CD4-positive, alpha-beta T cell treated with Interleukin-1 beta for 1 hour (primary cell): ENCODE measurements at places on chromosomes 16 and 17.

- no peak for DNase-seq
Observed at GRCh38 chr17:21196126-21196525, 17.8 kb downstream of the TMEM11 start.

DNA sequence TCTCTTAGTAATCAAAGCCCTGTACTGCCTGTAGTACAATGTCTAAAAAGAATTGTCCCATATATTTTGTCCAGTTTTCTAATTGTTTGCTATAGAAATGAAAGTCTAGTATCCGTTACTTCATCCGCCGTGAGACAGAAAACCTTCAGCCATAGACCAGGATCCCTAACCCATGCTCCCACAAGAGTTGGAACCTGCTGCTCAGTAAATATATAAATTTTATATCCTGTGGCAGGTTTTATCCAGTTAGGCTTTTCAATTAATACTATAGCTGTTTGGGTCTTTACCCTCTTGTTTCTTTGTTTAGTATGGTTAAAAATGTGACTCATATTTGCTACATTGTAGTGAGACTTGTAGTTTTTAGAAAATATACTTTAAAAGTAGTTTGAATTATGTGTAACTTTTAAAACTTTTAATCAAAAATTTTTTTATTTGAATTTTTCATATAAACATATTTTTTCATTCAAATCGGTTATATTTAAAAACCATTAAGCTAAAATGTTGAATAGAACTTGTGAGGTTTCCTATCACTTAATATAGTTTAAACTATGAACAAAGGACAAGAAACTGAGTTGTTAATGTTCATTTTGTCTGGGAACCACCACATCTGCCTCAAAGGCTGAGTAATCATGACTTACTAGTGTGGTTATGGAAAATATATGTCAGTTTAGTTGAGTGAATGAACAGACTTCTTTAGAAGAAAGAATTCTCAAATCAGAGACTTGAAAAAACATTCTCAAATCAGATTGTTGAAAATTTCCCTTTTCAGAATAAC lies 54.8 kb downstream of the VMP1 start:
- DNase-seq, result no peak

- DNase-seq, result no peak
Observed at GRCh38 chr16:3481696-3482658, 13.3 kb downstream of the C16orf90 start.

- DNase-seq, result no peak
Observed at GRCh38 chr16:22397464-22397863, 23.0 kb upstream of the CDR2 start.

GRCh38 chr17:3929181-3929580 lies 12.9 kb upstream of the P2RX1 start:
- no peak for DNase-seq

- DNase-seq, result no peak
Observed at GRCh38 chr17:35099908-35100307, 19.8 kb downstream of the RAD51D start.

GRCh38 chr17:73506470-73507435 lies 137.5 kb downstream of the SDK2 start:
- DNase-seq, result no peak

DNA sequence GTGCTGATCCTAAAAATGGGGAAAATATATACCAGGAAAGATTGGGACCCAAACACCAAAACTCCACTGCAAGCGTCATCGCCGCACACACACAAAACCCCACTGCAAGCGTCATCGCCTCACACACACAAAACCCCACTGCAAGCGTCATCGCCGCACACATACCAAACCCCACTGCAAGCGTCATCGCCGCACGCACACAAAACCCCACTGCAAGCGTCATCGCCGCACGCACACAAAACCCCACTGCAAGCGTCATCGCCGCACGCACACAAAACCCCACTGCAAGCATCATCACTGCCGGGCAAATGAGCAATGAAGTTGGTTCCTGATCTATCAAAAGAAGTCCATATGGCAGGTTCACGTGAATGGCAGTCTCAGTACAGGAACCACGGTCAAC lies 144.4 kb downstream of the SLC39A11 start:
- no peak for DNase-seq

DNA sequence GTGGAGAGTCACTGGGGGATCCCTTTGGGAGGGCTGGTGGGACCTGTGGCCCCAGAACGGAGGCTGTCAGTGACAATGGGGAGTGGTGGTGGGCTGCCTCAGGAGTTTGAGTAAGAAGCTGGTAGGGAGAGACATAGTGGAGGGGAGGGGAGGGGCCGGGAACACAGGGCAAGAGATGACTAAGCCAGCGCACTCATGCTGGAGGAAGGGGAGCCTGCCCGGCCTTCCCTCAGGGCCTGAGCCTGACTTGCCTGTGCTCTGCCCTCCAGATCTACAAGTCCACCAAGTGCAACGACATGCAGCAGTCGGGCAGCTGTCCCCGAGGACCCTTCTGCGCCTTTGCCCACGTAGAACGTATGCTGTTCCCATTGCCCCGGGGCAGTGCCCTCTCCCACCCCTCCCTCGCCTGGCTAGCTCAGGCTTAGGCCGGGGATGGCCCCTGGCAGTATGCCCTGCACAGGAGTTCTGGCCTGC lies 29.3 kb downstream of the UNC13D start:
- no peak for DNase-seq

GRCh38 chr17:28554565-28554964 lies 2.1 kb upstream of the UNC119 start:
- no peak for DNase-seq

- DNase-seq, result no peak
Observed at GRCh38 chr17:12691173-12691572, 25.5 kb downstream of the MYOCD start.

DNA sequence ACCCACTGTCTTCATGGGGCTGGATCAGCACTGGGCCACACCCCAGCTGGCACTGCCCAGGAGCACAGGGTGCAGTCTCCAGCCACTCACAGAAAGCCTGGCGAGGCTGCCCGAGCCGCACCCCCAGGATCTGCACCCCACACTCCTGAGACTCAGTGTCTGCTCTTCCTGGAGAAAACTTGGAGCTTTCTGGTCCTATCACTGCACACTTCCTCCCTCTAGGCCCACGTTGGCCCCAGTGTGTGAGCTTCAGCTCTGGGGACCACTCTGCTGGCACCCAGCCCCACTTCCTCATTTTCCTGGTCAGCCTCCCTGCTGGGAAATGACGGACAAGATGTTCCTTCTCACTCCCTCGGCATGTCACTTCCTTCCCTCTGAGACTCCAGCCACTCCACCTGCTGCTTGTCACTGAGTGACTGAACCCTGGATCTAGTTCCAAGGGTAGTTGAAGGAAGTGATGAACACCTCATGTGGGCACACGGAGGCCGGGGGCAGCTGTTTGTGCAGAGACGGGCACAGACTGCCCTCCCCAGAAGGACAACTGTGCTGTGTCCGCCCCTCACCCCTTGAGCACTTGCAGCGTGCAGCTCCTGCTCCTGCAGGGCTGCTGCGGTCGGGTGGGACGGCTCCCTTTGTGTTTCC lies 29.0 kb downstream of the ZC3H18 start:
- no peak for DNase-seq

DNA sequence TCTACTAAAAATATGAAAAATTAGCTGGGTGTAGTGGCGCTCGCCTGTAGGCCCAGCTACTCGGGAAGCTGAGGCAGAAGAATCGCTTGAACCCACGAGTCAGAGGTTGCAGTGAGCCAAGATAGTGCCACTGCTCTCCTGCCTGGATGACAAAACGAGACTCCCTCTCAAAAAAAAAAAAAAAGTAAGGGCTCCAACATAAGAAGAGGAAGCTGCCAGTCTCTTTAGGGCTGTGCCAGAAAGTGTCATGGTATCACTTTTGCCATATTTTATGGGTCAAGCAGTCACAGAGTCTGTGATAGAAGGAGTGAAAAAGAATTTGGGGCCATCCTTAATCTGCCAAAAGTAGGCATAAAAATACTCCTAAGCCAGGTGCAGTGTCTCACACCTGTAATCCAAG lies 1.4 kb upstream of the PIPOX start:
- no peak for DNase-seq

DNA sequence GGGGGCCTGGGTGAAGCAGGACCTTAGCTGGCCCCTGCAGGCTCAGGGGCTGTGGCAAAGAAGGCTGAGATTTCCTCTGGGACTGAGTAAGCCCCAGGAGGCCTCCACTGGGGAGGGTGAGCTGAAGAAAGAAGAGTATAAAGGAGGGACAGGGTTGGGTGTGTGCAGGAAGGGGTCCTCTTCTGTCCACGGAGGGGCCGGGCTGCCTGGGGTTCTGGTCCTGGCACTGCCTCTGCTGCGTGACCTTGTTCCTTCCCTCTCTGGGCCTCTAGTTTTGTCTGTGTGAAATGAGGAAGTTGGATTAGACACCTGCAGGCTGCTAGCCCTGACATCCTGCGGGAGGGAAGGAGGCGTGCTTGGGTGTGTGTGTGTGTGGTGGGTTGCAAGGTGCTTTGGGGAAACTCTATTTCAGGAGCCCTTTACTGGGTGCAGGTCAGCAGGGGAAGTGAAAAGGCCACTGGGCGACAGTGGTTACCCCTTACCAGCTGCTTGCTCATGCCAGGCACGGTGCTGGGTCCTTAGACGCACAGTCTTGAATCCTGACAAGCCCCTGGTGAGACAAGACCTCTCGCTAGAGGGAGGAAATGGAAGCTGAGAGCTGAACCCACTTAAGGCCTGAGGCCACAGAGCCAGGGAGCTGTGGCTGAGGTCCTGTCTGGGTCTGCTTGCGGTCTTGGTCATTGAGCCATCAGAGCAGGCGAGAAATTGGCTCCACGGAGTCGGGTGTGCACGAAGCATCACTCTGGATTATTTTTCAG lies 60.7 kb downstream of the OR1D5 start:
- DNase-seq, result no peak

- DNase-seq, result no peak
Observed at GRCh38 chr17:1147664-1148063, 32.1 kb downstream of the ABR start.

- no peak for DNase-seq
Observed at GRCh38 chr16:87108941-87109340, 208.3 kb downstream of the C16orf95 start.

- no peak for DNase-seq
Observed at GRCh38 chr16:66810391-66810790, 9.0 kb upstream of the TERB1 start.

- no peak for DNase-seq
Observed at GRCh38 chr16:67872131-67872630, 671 bp upstream of the EDC4 start.

- DNase-seq, result no peak
Observed at GRCh38 chr17:913207-913606, 66.4 kb downstream of the NXN start.

DNA sequence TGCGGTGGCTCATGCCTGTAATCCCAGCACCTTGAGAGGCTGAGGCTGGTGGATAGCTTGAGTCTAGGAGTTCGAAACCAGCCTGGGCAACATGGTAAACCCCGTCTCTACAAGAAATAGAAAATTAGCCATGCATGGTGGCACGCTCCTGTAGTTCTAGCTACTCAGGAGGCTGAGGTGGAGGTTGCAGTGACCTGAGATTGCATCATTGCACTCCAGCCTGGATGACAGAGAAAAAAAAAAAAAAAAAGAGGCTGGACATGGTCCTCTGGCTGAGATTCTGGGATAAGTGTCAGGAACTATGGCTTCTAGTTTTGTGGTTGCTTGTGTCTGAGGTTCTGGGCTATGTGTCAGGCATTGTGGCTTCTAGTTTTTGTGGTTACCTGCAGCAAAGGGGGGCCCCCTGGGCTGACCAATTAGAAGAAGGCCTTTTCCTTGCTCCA lies 7.0 kb downstream of the KSR1 start:
- DNase-seq, result no peak

GRCh38 chr17:67381929-67382257 lies 4.8 kb downstream of the PITPNC1 start:
- DNase-seq, result no peak

DNA sequence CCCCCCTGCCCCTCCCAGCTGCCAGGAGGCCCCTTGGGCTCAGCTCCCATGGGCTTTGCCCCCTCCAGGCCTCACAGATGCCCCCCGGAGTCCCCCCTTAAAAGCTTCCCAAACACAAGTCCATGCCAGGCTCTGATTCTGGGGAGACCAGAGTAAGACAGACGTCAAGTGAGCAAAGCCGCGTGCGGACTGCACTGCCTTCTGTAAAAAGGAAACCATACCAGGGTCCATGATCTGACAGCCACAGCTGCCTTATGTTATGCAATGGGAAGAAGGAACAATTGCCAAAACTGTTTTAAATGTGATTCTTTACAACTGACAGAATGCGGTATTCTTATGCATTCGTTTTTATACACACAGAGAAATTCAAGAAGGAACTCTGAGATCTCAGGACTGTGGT lies 17.9 kb upstream of the HEXD start:
- DNase-seq, result no peak
